ENCODE measurements at places on chromosomes 7 and 10. TPM values are rescaled to one million over a fixed set of nuclear protein-coding genes. Genes with fewer than 3 reads are reported as not detected.
A peak's percentile ranks its signal among the peaks of the same experiment; 100 is the strongest.

DNA sequence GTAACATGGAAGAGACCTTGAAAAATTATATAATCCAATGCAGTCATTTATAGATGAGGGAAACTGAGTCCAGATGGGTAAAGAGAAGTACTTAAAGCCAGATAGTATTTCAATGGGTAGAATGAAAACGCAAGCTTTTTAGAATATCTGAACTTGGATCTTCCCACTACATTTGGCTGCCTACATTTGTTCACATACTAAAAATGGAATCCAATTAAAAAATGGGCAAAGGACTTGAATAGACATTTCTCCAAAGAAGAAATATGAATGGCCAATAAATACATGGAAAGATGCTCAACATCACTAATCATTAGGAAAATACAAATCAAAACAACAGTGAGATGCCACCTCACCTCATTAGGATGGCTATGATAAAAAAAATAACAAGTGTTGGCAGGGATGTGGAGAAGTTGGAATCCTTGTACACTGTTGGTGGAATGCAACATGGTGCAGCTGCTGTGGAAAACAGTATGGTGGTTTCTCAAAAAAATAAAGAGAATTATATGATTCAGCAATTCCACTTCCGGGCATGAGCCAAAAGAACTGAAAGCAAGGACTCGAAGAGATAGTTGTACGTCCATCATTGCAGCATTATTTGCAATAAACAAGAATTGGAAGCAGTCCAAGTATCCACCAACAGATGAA is 188.0 kb downstream of the FRMD4A start:
- DNase-seq = no peak

- DNase-seq = no peak
Measured at GRCh38 chr7:158174947-158175346, 412.7 kb downstream of the PTPRN2 start.

GRCh38 chr10:4191354-4191753 is 406.3 kb upstream of the KLF6 start:
- peak; percentile 48 for DNase-seq

DNA sequence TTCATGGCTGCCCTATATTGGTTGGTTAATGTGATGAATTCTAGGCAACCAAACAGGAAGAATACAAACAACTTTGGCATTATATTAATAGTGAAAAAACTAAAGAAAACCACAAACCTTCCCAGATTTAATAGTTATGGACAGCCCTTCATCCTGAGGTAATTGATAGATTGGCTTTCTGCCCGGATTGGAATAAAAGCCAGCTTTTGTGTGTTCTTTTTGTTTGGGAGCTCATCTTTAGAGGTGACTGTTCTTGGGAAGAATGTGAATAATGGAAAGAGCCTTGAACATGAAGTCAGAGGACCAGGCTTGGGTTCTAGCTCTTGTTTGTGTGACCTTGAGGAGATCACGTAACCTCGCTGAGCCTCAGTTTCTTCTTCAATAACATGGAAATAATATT is 92.3 kb downstream of the VTI1A start:
- DNase-seq = peak; percentile 44

DNA sequence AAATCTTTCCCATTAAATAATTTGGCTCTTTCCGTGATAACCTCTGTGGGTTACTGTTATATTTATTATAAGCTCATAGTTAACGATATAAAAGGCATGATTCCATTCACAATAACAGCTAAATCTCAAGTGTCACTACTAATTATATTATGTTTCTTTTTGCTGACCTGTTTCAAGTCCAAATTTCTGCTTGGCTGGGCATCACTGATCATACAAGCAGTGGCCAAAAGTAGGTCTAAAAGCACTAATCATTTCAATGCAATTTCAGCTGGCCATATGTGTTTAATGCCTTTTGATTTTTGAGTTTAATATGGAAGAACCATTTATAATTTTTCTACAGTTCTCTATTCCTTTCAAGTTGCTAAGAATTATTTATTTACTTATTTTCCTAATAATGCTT is 110.7 kb downstream of the SEMA3A start:
- DNase-seq = no peak

- DNase-seq = no peak
Measured at GRCh38 chr10:51487576-51487975, 211.8 kb downstream of the CSTF2T start.

- peak; percentile 100 for DNase-seq
Measured at GRCh38 chr7:32093415-32094408, 23.5 kb upstream of the PDE1C start.

DNA sequence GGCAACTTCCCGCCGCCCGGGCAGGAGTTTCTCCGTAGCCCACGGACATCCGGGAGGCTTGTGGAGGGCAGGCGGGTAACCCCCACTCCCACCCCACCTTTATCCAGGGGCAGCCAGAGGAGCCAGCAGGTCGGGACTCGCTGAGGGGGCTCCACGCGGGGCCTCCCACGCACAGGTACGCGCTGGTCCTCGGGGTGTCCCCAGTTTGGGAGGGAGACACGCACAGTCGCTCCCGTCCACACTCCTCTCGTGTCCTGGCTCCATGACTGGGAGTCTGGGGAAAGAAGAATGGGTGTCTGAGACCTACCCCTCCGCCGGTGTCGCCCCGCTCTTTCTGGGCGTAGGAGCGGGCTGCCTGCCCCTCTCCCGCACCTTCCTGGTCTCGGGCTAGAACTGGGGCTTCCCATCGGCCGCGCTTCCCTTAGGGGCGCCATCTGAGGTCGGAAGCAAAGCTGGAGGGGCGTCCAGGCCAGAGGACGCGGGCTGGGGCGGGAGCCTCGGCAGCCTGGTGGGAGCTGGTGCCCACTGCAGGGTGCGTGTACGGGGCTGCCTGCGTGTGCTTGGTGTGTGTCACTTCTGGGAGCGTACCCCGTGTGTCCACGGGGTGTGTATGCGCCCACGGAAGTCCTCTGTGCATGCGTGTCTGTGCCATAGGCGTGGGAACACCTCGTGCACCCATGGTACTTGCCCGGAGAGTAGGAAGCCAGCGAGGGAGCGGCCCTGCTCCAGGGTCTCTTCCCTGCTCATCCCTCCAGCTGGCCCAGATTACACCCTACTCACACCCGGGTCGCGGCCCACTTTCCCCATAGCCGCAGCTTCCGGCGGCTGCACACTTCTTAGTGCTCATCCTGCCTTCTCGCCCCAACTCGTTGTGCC is 73.0 kb upstream of the LEP start:
- no peak for DNase-seq

DNA sequence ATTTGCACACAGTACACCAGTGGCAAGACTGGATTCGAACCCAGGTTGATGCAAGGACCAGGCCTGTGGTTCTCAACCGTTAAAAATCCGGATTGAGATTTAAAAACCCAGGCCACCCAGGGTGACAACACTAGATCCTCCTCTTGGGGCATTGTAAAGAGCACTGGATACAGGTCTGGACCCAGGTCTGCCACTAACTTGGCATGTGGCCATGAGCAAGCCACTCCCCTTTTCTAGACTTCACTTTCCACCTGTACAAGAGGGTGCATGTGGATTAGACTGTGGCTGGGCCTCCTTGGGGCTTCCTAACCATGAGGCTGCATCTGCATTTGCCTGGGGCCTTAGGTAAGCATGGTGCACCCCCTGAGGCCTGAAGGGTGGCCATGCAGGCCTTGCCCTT is 21.7 kb upstream of the SLC29A3 start:
- no peak for DNase-seq

DNA sequence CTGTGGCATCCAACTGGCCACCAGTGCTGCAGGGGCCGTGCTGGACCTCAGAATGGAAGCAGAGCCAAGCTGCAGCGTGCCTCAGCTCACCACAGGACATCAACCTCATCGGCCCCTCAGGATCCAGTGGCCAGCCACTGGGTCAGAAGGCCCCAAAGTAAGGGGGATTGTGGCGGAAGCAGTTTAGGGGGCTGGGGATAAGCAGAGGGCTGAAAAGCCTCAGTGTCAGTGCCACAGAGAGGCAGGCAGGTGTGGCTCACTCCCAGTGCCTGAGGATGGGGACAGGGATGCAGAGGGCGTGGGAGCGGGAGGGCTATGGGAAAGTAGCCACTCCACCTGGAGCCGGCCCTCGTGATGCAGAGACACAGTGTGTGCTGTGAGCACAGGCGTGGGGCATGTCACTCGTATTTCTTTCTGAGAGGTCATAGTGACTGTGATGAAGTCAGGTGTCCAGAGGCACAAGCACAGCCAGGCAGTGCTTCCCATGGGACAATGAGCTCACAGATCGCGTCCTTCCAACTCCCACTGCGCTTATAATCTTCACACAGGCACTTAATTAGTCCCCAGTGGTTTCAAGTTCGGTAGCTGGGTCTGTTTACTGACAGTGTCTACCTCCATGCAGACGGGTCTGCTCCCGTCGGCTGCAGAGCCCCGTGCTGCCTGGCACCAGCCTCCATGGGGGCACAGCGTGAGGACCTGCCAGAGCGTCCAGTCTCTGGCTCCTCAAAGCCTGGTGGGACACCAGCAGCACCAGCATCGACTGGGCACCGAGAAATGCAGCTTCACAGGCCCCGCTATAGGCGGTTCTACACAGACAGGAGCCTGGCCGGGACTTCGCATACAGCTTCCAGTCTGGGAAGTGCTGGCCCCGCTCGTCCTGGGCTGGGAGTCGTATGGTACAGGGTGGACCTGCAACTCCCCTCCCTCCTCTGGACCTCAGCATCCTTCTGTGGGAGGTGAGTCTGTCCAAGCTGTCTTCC is 42.9 kb upstream of the CNPY1 start:
- no peak for DNase-seq

DNA sequence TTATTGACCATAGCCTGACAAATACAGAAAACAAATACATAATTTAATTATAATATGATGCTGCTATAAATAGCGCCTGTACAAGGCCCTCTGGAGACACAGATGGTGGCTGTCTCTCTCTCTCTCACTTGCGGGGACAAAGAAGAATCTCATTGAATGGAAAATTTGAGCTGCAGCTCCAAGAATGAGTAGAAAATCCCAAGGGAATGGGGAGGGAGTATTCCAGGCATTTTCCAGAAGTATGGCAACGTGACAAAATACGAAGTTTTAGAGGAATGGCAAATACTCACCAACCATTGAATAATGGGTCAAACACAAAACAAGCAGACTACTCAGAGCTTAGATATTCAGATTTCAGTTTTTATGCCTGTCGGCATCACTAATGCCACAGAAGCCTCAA is 179.9 kb downstream of the NRP1 start:
- no peak for DNase-seq

GRCh38 chr10:79443338-79444198 is 1.9 kb downstream of the ZCCHC24 start:
- DNase-seq = peak; percentile 15

- DNase-seq = no peak
Measured at GRCh38 chr7:56605146-56605545, 488.9 kb upstream of the NUPR2 start.

DNA sequence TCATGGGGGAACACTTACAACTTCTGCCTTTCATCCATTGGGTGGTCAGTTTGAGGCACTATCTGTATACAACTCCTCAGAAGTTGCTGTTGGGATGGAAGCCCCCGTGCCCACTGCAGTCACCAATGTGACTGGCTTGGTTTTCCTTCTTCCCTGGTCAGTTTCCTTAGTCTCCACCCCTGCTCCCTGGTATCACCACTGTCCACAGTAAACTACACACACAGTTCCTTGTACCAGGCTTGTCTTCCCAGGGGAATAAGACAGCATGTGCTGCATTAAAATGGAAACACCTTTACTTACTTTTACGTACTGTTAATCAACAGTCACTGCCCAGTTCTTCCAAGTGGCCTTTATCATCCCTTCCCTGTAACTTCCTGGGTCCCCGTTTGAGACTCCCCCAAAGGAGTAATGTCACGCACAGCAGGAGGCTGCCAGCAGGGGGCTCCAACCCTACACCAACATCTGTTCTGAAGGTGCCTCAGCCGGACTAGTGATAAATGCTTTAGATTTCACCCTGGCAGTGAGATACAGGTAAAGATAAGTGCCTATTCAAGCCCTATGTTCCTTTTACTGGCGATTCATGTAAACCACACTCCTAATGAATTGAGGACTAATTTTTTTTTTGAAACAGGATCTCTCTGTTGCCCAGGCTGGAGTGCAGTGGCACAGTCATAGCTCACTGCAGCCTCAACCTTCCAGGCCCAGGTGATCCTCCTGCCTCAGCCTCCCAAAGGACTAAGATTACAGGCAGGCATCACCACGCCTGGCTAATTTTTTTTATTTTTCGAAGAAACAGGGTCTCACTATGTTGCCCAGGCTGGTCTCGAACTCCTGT is 45.3 kb upstream of the PIK3AP1 start:
- peak; percentile 67 for DNase-seq

DNA sequence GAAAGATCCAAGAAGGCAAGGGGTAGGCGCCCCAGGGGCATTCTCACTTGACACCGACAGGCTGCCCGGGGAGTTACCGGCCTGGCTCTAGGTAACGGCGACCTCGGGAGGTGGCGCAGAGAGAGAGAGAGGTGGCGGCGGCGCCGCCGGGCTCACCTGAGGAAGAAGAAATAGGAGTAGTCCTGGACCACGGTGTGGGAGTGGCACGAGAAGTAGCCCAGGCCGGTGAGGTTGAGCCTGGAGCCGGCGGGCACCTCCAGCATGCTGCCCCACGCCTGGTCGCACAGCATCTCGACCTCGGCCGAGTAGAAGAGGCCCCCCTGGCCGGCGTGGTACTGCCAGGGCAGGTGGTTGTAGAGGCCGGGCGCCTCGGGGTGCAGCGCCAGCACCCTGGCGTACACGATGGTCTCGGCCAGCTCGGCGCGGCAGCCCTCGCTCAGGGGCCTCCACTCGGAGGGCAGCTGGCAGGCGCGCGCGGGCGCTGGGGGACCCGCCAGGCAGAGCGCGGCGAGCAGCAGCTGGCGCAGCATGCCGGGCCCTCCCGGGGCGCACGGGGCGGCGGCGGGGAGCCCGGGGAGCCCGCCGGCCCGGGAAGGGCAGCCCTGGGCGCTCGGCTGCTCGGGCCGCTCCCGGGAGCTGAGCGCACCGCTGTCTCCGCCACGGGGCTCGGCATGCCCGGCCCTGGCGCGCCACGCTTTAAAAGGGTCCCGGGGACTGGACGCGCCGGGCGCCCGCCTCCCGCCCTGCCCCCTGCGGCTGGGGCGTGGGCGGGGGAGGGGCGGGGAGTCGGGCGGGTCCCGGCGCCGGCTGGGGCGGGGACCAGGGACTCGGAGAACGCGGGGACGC is at the start of gene CCDC3:
TSS of gene CCDC3 (minus strand) at position 673 of the 846 bp plus-strand sequence. CDS start at position 530, 143 bp downstream.
- no peak for DNase-seq

Gene CDHR3
- total RNA-seq = 0.52 TPM

Gene NUTM2A
- total RNA-seq = 2.4 TPM

Gene SOSTDC1
- total RNA-seq = not detected

Gene MKRN1
- 77.7 TPM for total RNA-seq

Gene LGI1
- not detected for total RNA-seq

Gene CALHM1
- not detected for total RNA-seq

Gene GPR37
- total RNA-seq = 6.2 TPM

Gene FXYD4
- total RNA-seq = not detected
